Stimulated activated naive B cell treated with anti-CD40 and anti-IgM and Interleukin-4, amounts not matched to agents 10 μg/mL and 1 μg/mL and 100 μg/mL, for 72 hours (primary cell): ENCODE measurements at places on chromosomes 2 and 18.
A peak's percentile ranks its signal among the peaks of the same experiment; 100 is the strongest.

DNA sequence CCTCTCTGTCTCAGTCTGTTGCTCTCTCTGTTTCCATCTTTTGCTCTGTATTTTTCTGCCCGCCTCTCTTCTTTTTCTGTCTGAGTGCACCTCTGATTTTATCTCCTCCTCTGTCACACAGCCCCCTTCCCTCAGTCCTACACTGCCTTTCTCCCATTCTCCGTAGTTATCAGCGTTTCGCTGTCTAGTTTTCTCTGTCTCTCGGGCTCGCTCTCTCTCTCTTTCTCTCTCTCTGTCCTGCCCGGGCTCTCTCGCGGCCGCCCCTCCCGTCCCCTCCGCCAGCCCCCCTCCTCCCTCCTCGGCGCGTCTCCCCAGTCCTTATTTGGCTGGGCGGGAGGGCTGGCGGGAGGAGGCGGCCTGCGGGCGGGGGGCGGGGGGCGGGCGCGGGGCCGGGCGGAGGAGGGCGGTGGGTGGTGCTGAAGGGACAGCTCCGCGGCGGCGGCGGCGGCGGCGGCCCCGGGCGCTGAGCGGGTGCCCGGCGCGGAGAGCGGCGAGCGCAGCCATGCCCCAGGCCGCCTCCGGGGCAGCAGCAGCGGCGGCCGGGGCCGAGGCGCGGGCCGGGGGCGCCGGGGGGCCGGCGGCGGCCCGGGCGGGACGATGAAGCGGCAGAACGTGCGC, at the start of gene KCNK3:
KCNK3 (plus strand) TSS at position 444 of the 618 bp plus-strand sequence; CDS start at position 598, 154 bp downstream.
- no peak for DNase-seq

GRCh38 chr2:237682856-237683670, 55.7 kb downstream of the LRRFIP1 start:
- DNase-seq = no peak

DNA sequence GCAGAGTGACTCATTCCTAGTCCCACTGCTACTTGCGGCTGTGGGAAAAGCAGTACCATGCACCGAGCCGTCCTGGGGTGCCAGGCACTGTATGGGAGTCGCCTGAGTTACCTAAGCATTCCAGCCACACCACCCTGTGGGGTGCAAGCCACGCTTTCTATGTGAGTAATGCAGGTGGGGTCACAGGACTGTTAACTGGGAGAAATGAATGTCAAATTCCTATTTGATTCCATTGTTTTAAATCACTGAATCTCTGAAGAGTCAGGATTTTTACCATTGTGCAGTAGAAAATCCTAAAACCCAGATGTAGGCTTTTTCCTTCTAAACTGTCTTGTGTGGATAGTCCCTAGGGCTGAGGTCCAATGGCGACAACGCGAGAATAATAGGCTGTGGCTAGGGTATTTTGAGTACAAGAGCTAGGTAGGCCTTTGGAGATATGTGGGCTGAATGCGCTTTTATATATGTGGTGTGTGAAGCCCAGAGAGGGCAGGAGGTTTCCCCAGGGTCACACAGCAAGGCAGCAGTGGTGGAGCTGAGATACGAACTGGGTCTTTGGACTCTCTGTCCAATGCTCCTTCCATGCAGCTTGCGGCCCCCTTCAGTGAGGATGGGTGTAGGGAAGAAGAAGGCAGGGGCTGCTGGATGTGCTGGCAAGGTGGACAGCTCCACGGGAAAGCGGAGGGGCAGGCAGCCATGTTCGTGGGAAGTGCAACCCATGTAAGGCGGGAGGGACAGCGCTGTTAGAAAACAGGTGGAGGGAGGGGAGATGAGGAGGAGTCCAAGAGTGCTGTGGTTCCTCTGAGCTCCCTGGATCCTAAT, 83.2 kb downstream of the DDX1 start:
- no peak for DNase-seq

GRCh38 chr2:160372585-160372984, 121.0 kb downstream of the RBMS1 start:
- no peak for DNase-seq

DNA sequence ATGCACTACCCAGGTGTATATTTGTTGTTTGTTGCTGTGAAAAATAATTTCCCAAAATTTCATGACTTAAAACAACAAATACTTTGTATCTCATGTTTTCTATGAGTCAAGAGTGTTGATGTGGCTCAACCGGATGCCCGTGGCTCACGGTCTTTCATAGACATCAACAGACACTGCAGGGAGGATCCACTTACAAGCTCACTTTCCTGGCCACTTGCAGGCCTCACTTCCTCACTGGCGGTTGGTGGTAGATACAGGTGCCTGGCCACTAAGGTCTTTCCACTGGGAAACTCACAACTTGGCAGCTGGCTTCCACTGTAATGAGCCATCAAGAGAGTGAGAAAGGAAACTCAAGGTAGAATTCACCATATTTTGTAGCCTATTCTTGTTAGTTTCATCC, 662.9 kb downstream of the IRS1 start:
- DNase-seq = peak; percentile 4

DNA sequence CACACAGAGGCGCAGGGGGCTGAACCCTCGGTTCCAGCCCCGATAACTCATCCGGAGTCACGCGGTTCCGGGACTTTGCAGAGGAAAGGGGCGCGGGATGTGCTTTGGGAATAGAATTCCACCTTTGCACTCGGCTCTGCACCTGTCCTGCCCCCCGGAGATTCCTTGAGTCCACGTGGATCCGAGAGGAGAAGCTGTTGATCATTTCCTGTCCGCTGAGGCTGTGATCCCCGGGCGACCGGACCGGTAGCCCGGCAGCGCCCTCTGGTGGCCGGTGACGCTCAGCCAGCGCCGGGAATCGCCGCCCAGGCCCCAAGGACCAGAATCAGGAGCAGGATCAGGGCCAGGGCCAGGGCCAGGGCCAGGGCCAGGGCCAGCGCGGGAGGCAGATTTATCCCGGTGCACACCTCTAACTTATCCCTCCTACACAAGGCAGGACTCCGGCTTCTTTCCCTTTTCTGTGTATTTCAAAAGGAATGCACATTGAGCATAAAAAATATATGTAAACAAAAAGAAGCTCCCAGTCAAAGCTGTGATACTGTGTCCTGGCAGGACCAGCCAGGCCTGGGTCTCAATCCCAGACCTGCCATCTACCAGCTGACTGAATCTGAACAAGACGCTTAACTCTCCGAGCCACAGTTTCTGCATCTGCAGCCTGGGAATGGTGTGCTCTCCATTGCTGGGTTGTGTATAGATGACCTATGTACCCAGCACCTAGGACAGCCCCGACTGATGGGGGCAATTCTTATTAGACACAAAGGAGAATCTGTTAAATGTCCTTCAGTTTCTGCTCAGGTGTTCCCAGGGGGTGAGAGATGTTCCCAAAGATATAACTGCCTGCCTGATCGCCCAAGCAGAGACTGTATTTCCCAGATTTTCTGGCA, 8.5 kb upstream of the SPATA3 start:
- DNase-seq = peak; percentile 57

- no peak for DNase-seq
Measured at GRCh38 chr2:96142217-96143113, 2.8 kb downstream of the DUSP2 start.

GRCh38 chr18:13835202-13835601, 11.3 kb downstream of the MC5R start:
- DNase-seq = no peak

- DNase-seq = no peak
Measured at GRCh38 chr18:46754188-46754587, 2.7 kb downstream of the ST8SIA5 start.

- peak; percentile 94 for DNase-seq
Measured at GRCh38 chr2:201118121-201118960, 2.4 kb downstream of the CFLAR start.

DNA sequence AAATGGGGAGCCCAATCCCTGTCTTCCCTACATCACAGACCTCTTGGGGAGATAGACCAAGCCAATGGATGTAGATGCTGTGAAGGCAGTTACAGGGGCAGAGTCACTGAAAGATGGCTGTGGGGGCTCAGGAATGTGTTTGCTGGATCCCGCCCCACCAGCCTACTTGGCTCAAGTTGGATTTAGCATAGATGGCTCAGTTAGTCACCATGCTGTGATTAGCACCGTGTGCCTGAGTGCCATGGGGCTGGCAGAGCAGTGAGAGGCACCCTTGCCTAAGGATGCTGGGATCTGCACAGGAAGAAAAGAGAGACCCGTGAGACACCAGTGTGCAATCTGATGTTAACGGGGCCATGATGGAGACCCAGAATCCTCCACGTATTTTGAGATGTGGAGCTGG, 228.3 kb downstream of the DYSF start:
- DNase-seq = no peak

DNA sequence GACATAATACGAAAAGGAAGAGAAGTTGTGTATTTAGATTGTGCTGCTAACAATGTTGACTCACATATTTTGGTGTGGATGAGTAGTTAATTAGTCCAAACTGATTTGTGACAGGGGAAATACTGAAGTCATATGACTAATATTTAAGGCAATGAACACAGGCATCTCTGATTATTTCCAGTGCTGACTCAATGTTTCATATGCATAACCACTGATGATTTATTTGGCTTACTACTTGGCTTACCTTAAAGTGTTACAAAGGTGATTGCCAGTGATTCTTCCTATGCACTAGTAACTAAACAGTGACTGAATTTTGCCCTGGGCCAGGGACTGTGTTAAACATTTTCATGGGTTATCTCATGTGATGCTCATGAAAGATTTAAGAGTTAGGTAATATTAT, 722.6 kb downstream of the METTL4 start:
- DNase-seq = no peak

GRCh38 chr2:189082376-189082975, 97.1 kb downstream of the COL5A2 start:
- no peak for DNase-seq

- peak; percentile 37 for DNase-seq
Measured at GRCh38 chr2:236343400-236344161, 79.4 kb upstream of the ASB18 start.

DNA sequence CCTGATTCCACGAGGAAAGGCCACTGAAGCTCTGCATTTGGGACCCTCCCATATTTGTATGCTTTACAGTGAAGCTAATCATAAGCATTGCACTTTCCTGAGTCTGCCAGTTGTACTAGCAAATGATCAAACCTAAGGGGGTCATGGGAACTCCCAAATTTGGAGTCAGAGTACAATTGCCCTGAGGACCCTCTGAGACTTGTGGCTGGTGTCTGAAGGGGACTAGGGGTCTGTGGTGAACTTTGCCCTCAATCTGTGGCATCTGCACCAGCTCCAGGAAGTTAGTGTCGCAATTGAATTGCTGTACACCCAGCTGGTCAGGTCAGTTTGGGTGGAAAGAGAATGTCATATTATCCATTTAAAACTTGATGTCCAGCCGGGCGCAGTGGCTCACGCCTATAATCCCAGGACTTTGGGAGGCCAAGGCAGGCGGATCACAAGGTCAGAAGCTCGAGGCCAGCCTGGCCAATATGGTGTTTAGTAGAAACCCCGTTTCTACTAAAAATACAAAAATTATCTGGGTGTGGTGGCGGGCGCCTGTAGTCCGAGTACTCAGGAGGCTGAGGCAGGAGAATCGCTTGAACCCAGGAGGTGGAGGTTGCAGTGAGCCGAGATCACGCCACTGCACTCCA, 18.1 kb downstream of the SOWAHC start:
- DNase-seq = no peak

- DNase-seq = no peak
Measured at GRCh38 chr2:223056701-223057418, 4.9 kb downstream of the KCNE4 start.

- DNase-seq = no peak
Measured at GRCh38 chr2:95007031-95007609, 18.4 kb upstream of the MAL start.

GRCh38 chr2:73601780-73602179, 40.4 kb downstream of the NAT8 start:
- DNase-seq = no peak

GRCh38 chr2:66498289-66498975, 63.5 kb downstream of the MEIS1 start:
- DNase-seq = no peak

- DNase-seq = no peak
Measured at GRCh38 chr2:100272841-100273329, 49.4 kb downstream of the LONRF2 start.

- peak; percentile 54 for DNase-seq
Measured at GRCh38 chr2:41610501-41611190, 437.2 kb upstream of the PKDCC start.

GRCh38 chr2:82728090-82728489, 1731.0 kb downstream of the SUCLG1 start:
- no peak for DNase-seq

DNA sequence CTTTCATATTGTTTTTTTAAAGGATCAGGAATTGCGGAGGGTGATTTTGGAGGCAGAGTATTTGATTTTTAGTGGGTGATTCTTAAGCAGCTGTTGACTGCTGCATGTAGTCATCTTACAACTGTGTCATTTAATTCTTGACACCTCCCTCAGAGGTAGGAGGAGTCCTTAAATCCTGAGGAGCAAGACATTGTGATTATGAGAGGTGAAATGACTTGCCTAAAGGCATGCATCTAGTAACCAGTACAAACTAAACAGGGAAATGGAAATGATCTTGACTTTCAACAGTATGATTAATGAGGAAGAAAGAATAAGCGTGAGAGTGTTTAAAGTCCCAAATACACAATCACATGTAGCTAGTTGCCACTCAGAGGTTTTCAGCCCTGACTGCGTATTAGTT, 440.7 kb downstream of the THSD7B start:
- DNase-seq = no peak

- DNase-seq = no peak
Measured at GRCh38 chr2:201233812-201234662, 26.3 kb upstream of the CASP8 start.

DNA sequence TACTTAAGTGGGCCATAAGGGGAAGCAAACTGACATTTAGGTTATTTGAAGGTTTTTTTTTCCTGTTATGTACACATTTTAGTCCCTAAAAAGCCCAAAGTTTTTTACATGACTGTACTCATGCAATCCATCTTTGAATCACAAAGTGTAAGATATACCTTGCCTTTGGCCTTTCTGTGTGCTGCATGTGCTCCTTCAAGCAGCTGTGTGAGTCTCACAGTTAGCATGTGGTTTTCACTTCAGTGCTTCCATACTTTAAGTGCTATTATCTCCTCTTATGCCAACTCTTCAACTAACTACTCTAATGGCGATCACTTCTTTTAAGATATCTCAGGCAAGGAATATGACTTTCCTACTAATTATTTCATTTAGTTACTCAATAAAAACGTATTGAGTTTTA, 597.1 kb upstream of the ACVR2A start:
- DNase-seq = no peak

- DNase-seq = no peak
Measured at GRCh38 chr18:1253827-1254226, 349.2 kb downstream of the ADCYAP1 start.

DNA sequence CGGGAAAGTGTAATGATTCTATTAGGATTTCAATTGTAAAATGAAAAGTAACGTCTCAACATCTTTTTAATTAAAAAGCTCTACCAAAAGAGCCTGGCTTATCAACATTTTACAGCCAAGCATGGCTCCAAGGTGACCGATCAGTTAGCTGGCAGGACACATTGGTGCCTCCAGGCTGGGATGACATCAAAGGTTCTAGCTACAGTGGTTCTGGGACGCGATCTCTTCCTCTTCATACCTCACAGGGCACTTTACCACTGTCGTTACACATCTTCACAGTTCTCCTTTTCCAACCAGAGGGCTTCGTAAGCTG, 693 bp downstream of the ORC2 start:
- no peak for DNase-seq

GRCh38 chr2:134167015-134167414, 86.9 kb upstream of the MGAT5 start:
- DNase-seq = no peak
